Fibroblast of mammary gland (primary cell): ENCODE measurements at places on chromosomes 1 and 21.

DNA sequence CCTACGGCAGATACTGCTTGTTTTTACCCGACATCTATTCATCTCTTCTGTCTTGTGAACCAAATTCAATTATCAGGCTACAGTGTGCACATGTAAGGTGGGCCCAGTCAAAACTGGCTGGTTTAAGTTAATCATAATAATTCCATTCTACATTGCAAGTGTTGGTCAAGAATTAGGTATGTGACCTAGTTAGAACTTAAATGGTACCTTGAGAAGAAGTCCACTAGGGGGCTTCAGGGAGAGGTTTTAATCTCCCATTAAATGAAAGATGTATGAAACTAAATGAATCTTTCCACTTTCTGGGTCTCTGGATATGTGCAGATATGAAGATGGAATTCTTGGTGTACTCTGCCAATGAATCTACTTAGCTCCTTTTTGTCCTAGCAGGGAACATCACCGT lies 187.1 kb downstream of the CDC42BPA start:
- DNase-seq = peak; percentile 56

DNA sequence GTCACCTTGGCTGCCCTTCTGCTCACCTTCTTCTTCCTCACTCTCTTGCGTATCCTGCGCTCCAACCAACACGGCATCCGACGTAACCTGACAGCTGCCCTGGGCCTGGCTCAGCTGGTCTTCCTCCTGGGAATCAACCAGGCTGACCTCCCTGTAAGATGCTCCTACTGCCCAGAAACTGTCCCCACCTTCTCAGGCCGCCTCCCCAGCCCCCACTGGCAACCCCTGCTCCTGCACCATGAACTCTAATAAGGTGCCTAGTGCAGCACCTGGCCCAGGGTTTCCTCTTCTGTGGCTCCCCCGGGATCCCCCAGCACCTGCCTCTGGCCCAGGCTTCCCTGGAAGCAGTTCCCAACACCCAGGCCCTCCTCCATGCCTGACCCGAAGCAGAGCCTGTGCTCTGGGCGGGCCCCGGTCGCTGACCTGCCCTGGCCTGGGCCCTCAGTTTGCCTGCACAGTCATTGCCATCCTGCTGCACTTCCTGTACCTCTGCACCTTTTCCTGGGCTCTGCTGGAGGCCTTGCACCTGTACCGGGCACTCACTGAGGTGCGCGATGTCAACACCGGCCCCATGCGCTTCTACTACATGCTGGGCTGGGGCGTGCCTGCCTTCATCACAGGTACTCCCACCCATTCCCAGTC lies 12.8 kb downstream of the PSRC1 start:
- DNase-seq = no peak

GRCh38 chr1:234579967-234580366 lies 30.0 kb downstream of the IRF2BP2 start:
- DNase-seq = no peak

- no peak for DNase-seq
These were observed 281.6 kb downstream of the BRINP3 start for GRCh38 chr1:190196020-190196419.

- DNase-seq = no peak
These were observed 158.9 kb upstream of the COL11A1 start for GRCh38 chr1:103267266-103267665.

GRCh38 chr21:32143241-32143939 lies 135.5 kb downstream of the MIS18A start:
- DNase-seq = peak; percentile 70

DNA sequence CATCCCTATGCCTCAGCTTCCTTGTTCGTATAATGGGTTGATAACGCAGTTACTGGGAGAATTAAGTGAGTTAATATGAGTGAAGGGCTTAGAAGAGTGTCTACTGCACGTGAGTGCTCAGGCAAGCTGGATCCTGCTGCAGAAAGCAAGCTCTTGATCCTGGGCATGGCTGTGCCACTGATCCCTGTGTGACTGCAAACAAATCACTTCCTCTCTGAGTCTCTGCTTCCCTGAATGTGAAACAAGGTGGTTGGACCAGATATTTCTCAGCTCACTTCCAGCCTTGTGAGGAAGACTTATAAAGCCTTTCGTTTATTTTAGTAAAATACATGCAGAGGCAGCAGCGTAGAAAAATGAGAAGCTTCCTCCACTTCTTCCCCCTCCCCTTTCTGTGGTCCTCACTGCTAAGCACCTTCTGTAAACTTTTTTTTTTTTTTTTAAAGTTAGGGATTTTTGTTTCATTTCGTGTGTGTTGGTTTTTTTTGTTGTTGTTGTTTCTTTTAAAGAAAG lies 13.8 kb downstream of the PSEN2 start:
- DNase-seq = no peak

DNA sequence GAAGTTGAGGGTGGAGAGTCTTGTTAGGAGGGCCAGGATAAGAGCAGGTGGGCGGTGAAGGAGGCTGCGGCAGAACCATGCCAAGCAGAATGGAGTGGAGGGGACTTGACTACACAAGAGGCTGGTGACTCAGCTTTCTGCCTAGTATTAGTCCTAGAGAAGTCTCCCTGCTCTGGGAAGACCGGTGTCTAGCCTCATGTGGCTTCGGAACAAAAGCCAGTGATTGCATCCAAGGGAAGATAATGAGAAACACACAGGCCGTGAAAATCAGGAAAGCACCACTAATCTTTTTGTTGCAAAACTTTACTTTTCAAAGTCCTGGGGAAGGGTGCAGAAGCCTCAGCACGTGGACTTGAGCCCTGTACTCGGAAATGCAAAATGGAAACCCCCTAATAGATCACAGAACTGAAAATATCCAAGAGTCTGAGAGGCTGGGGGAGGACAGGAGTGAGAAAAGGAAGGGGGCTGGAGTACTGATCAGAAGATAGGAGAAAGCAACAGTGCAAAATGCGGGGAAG lies 31.4 kb downstream of the DDR2 start:
- peak; percentile 97 for DNase-seq

DNA sequence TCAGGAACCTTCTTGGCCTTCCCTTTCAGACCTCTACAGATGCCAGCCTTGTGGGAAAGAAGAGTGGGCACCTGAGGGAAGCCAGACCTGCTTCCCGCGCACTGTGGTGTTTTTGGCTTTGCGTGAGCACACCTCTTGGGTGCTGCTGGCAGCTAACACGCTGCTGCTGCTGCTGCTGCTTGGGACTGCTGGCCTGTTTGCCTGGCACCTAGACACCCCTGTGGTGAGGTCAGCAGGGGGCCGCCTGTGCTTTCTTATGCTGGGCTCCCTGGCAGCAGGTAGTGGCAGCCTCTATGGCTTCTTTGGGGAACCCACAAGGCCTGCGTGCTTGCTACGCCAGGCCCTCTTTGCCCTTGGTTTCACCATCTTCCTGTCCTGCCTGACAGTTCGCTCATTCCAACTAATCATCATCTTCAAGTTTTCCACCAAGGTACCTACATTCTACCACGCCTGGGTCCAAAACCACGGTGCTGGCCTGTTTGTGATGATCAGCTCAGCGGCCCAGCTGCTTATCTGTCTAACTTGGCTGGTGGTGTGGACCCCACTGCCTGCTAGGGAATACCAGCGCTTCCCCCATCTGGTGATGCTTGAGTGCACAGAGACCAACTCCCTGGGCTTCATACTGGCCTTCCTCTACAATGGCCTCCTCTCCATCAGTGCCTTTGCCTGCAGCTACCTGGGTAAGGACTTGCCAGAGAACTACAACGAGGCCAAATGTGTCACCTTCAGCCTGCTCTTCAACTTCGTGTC lies 995 bp upstream of the ZBTB48 start:
- no peak for DNase-seq

DNA sequence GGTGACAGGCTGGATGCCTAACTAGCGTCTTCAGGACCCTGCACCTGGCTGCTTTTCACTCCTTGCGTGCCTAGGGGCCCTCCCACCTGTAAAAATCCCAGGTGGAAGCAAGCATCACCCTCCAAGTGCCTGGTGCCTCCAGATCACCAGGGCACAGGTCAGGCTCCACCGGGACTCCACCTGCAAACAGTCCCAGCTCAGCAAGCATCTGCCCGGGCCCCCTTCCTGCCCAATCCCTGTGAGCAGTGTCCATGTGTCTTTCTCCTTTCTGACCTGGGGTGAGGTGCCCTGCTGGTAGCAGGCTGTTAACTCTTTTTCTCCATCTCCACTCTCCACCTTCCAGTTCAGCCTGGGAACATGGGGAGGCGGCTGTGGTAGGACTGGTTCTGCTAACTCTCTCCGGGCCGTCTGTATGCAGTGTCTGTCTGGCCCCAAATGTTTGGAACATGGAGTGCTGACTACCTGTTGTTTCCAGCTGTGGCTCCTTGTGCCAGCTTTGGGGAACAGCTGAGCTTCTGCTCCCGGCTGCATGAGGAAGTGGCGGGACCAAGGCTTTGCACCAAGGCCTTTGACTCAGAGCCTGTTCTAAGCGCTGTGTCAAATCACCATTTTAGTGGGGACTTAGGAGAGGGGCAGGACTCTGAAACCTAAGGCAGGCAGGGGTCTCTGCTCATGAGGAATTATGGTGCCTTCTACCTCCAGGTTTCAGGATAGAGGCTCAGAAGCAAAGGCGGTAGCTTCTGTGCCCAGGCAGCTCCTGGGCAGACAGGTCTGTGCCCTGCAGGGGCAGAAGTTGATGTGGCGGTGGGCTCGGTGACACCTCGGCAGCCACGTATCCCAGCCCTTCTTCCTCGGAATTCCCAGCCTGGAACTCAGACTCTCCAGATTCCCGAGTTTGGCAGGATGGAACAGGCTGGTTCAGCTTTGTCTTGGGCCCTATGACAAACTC lies 5.5 kb downstream of the GPR137B start:
- DNase-seq = no peak

GRCh38 chr1:39816415-39817090 lies 27.9 kb upstream of the BMP8B start:
- DNase-seq = peak; percentile 91

DNA sequence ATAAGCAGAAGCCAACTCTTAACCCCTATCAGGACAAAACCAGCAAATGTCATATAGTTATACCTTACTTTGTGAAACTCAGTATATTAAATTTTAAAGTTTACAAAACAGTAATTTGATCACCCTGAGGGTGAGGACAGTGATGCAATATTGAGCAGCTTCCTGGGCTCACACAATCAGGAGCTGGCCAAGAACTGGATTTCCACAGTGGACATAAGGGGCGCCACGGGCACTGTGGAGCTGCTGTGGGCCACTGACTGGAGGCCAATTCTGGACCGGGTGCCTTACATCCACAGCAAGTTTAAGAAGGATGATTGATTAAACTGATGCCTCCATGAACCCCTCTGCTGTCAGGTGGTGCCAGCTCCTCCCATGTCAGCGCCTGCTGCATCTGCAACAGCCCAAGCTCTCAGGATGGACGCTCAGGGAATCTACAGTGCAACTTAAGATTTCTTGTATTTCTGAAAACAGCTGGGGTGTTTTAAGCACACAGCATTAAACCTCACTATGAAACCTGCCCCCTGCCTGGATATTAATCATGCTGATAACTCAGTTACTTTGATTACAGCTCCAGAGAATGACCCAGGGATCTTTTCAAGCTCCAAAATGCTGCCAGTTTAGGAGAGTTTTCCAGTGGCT lies 55.9 kb downstream of the TOR3A start:
- DNase-seq = peak; percentile 55

DNA sequence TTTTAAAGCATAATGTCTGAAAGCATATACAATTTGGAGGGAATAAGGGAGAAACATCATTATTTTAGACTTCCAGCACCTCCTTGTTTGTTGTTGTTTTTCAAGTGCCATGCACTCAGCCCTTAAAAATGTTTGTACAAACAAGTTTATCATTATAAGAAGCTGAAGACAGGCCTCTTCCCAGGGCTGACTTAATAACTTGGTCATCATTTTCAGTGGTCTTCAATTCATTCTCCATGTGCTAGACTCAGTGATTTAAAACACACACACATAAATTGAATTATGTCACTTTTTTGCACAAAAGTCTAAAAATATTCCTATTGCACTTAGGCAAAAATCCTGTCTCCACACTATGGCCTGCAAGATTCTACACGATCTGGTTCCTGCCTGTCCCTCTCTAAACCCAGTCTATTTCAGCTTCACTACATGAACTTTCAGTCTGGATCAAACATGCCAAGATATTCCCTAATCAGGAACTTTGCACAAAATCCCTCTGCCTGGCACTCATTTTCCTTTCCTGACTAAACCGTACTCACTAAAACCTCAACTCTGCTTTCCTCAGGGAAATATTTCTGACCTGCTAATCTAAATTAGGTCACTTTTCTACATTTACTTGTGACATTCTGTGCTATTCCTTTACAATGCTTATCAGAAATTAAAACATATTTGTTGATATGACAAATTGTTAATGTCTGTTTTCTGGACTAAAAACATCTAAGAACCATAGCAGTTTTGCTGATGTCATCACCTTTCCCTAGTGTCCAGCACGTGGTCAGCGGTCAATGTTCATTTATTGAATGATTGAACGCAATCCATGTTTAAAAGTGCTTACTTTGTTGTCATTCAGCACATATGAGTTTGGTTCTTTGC lies 14.8 kb upstream of the GBP5 start:
- DNase-seq = no peak

DNA sequence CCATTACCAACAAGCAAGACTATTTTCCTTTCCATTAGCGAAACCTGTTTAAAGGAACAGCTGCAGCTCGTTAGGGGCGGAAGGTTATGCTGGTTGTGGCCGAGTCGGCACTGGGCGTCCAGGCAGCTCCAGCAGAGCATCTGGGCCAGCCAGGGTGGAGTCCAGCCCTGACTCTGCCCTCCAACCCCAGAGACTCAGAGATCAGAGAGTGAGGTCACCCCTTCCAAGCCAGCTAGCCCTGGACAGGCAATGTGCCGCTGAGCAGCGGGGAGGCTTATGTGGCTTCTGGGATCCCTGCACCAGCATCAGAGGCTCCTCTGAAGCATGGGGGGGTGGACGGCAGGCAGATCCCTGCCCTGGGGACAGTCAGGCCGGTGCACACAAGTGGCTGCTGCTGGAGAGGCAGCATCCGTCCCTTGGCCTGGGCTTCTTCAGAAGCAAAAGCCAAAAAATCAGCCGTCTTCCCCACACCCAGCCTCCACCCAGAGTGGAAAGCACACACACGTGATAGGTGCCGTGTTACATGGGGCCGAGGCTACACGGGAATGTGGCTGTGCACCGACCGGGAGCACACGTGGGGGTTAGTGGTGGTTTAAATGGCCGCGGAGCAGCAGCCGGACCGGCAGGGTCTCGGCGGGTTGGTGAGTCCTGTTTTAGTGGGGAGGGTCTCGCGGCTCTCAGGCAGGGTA lies 30.1 kb downstream of the SLC66A1 start:
- DNase-seq = peak; percentile 86

GRCh38 chr1:17191990-17192242 lies 13.0 kb upstream of the PADI1 start:
- no peak for DNase-seq

DNA sequence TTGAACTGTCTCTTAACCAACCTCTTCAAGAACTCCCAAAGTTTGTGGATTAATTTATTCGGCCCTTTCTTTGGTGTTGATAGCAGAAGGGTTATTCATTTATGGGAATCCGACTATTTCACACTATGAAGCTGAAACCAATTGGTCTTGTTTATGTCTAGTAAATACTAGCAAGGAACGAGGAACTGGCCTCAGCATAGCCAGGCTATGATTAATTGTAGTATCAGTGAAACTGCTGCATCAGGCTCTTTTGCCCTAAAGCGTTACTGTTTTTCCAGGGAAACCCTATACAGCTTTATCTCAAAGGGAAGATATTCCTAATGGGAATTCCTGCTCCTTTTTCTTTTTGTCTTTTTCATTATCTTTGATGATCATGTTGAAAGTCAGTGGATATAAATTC lies 35.1 kb downstream of the CLEC20A start:
- DNase-seq = no peak

GRCh38 chr1:203505526-203506204 lies 11.7 kb downstream of the OPTC start:
- no peak for DNase-seq
